ENCODE measurements at places on chromosomes 1 and 21. TPM values are rescaled to one million over a fixed set of nuclear protein-coding genes. Genes with fewer than 3 reads are reported as not detected.

- no peak for DNase-seq
Observed at GRCh38 chr1:161185732-161186311, 8.5 kb upstream of the B4GALT3 start.

DNA sequence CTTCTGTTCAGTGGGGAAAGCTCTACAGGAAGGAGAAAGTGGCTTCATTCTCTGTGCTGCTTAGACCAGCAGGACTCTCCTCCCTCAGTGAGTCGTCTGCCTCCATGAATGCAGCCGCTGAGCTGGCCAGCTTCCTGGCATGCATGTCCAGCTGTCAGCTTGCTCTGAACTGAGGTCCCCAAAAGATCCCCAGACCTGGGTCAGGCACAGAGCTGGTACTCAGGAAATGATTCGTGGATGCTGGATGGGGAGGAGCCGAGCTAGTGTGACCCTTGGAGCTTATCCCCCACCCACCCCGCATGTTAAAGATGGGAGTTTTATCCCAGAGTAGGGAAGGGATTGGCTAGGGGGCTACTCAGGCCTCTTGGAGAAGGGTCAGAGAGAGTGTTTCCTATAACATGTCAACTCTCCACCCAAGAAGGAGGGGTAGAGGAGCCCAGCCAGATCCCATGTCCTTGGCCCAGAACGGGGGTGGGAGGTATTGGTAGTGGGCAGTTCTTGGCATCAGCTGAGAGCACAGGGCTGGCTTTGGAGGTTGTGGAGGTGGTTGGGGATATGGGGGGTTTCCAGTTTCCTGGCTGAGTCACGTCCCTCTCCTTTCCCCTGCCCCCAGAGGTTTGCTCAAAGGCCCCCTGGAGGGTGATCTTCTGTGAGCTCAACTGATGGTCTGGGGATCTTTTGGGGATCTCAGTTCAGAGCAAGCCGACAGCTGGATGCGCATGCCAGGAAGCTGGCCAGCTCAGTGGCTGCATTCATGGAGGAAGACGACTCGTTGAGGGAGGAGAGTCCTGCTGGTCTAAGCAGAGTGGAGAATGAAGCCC is 110.1 kb downstream of the FOXD2 start:
- no peak for DNase-seq

PRRX1 gene
- total RNA-seq = 17.1 TPM

GRCh38 chr1:238177960-238178645 is 287.4 kb upstream of the ZP4 start:
- no peak for DNase-seq

- DNase-seq = no peak
Observed at GRCh38 chr1:225827076-225827475, 17.2 kb downstream of the EPHX1 start.

DNA sequence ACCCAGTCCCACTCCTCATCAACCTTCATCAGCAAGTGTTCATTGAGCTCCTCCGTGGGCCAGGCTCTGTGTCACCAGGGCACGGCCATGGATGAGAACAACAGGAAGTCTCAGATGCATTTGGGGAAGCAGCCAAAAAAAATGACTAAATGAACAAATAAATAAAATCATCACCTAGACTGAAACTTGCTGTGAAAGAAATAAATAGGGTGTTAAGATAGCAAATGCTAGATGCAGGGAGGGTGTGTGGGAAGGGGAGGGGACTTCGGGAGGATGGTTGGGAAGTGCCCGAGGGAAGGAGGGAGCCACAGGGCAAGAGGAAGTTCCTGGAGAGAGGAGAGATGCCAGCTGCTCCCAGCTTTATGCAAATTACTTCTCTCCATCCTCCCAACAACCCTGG is 696.7 kb downstream of the PTPRU start:
- no peak for DNase-seq

Measured in thymus (tissue), 14 donors.